ENCODE measurements at places on chromosomes 1 and 21. TPM values are rescaled to one million over a fixed set of nuclear protein-coding genes. Genes with fewer than 3 reads are reported as not detected.

The RPTN gene
- not detected for total RNA-seq

- no peaks in the 10 kb centered on the region for H3K27me3 ChIP-seq
- H3K27ac ChIP-seq = no peak overlapping the region
- H3K4me1 ChIP-seq = peaks cover 10% of the 10 kb centered on the region
- DNase-seq = no peak
- H3K4me3 ChIP-seq = no peak overlapping the region
Observed at GRCh38 chr21:36478941-36479340, 981 bp downstream of the CLDN14 start.

The RPL5 gene
- 552 TPM for total RNA-seq

DNA sequence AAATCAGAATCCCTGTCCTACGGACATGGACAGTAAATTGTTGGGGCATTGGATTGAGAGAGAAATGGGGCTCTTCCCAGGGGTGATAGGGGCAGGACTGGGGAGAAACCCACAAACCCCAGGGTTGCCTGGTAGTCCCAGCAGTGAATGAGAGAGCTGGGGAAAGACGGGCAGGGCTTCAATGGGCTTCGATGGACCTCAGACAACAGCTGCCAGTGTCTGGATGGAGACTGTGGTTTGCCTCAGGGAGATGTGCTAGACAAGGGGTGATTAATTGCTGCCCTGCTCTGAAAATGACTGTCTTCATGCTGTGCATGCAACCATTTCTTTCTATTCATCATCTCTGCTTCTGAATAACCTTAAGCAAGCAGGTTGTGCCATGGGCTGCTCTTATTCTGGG is 7.4 kb downstream of the GPR25 start:
- no peaks in the 10 kb centered on the region for H3K36me3 ChIP-seq
- no peak for DNase-seq
- no peak overlapping the region for H3K4me3 ChIP-seq
- peaks cover 75% of the 10 kb centered on the region for H3K27me3 ChIP-seq
- H3K27ac ChIP-seq = no peak overlapping the region

The SAMD13 gene
- total RNA-seq = 2.0 TPM

GRCh38 chr1:62213075-62213914 is 18.6 kb downstream of the L1TD1 start:
- no peak overlapping the region for H3K4me3 ChIP-seq
- no peaks in the 10 kb centered on the region for H3K4me1 ChIP-seq
- no peak for DNase-seq
- no peaks in the 10 kb centered on the region for H3K36me3 ChIP-seq
- H3K27ac ChIP-seq = no peak overlapping the region

The PLD5 gene
- total RNA-seq = 0.11 TPM
